HTR-8/SVneo (cell line): ENCODE measurements at places on chromosomes 2 and 18.
A peak's percentile ranks its signal among the peaks of the same experiment; 100 is the strongest.

DNA sequence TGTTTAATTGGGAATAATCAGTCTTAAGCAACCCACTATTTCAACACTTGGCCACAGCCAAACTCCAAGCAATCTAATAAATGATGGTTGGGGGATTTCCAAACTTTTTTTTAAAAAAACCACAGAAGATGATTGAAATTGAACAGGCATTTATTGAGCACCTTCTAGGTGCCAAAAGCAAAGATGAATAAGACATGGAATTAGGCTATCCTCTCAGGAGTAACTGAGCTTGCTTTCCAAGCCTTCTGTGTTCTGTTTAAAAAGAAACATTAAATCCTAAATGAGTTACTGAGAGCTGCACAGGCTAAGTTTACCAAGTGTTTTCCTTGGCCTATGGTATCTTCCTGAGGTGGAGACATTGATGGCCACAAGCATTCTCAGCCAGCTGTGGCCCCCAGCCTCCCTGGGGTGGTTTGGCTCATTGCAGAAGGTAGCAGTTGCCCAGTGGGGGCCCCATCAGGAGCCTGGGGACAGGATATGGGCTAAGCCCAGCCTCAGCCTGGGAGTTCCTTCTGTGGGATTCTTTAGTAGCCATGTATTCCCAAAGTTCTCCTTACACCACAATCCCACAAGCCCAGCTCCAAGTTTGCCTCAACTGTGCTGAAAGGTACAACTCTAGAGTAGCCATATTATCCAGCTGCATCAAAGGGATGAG lies 174.3 kb downstream of the C1D start:
- no peak for DNase-seq

DNA sequence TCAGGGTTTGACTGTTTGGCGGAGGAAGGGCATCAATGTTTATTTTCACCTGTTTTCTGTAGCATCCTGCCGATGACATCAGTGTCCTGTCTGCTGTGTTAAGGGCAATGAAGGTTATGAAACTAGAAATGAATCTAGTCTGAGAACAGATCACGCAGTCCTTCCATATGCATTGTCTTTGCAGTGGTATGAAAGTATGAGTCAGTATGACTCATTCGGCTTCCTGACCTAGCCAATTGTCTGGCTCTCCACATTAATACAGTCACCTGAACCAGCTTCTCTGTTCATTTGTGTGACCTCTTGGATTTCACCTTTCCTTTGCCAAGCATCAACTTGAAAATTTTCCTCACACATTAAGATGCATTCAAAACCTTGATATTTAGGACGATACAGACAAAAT lies 353.8 kb downstream of the RND3 start:
- DNase-seq, result peak; percentile 78

GRCh38 chr2:98009887-98010760 lies 14.4 kb upstream of the TMEM131 start:
- no peak for DNase-seq

- DNase-seq, result no peak
Observed at GRCh38 chr2:138853296-138853695, 73.1 kb upstream of the NXPH2 start.

- DNase-seq, result no peak
Observed at GRCh38 chr2:20215183-20216040, 9.5 kb downstream of the SDC1 start.

DNA sequence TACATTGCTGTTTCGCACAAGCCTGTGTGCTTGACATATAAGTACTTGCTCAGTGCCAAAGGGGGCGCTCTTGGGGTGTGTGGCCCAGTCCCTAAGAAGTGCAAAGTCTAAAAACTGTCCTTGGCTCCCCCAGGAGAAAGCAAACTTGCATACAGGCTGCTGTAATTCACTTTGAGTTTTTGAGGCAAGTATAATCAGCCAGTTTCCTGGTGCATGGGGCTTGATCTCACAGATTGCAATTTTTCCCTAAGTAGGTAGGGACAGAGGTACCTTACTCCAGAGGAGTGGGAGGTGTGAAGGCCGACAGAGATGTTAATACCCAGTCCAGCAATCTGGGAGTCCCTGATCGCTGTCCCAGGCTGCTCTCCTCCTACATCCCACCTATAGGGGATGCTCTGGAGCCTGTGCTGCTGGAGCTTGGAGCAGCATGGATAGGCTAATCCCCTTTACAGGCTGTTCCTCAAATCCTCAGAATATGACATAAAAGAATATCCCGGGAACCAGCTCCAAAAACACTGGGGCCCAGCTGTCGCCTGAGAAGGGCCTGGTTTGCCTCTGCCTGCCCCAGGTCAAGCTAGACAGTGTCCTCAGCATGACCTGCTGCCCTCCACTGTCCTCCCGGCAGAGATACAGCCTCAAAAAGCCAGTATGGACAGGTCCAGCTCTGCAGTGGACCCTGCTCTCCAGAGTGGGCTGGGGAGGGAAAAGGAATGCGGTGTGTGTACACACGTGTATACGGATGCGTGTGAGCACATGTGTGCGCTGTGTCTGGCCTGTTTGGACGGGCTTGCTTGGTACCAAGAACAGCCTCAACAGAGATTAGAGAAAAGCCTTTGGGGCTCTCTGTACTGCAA lies 136.5 kb upstream of the HAAO start:
- DNase-seq, result no peak

GRCh38 chr2:26951236-26951635 lies 19.2 kb upstream of the MAPRE3 start:
- DNase-seq, result no peak

DNA sequence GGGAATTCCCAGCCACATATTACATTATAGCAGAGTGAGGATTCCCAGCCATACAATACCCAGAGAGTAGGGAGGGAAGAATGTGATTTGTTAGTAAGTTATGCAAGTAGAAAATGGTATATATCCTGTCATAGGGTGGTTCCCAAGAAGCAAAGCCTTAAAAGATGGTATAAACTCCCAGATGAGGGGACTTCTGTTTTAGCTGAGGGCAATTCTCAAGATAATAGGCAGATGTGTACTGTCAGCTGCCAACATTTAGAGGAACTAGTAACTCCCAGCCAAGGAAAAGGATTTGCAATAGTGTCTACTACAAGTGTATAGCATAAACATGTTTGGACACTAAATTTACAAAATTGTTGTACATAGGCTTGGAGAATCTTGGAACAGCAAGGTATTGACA lies 86.5 kb downstream of the XDH start:
- DNase-seq, result no peak

GRCh38 chr18:79765491-79766245 lies 32.1 kb upstream of the KCNG2 start:
- DNase-seq, result no peak

DNA sequence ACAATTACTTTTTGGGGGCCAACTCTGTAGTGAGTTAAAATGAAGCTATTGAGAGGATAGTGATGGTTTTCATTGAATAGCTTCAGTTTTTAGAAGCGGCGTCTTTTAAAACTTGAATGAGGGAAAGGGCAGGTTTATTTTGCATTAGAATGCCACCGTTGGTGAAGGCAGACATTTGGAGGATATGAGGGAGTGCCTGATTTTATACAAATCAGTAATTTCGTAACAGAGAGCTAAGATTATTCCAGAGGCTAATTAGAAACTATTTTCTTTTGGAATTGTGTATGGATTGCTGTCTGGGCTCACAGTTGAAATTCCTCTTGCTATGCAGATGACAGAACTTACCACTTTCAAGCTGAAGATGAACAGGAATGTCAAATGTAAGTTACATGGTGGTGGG lies 67.6 kb downstream of the ITGB1BP1 start:
- no peak for DNase-seq

GRCh38 chr2:161100211-161100895 lies 59.9 kb upstream of the TANK start:
- DNase-seq, result no peak

- no peak for DNase-seq
Observed at GRCh38 chr2:192513575-192513974, 318.8 kb upstream of the TMEFF2 start.

DNA sequence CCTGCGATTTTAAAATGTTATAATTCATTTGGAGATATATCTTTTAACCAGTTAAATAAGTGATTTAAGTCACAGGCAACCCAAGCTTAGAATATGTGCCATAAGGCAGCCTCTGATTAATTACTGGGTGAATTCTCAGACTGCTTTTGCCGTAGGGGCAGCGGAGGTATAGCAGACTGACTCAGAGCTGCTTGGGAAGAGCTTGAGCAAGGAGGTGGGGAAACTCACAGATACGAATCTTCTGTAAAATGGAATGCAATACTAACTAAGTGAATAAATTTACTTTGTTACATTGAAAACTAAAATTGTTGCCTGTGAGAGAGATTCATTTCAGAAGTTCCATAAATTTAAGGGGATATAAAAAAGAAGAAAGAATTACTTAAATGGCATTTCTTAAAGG lies 115.4 kb downstream of the KYNU start:
- DNase-seq, result no peak

GRCh38 chr2:100655936-100656534 lies 93.2 kb downstream of the PDCL3 start:
- no peak for DNase-seq

DNA sequence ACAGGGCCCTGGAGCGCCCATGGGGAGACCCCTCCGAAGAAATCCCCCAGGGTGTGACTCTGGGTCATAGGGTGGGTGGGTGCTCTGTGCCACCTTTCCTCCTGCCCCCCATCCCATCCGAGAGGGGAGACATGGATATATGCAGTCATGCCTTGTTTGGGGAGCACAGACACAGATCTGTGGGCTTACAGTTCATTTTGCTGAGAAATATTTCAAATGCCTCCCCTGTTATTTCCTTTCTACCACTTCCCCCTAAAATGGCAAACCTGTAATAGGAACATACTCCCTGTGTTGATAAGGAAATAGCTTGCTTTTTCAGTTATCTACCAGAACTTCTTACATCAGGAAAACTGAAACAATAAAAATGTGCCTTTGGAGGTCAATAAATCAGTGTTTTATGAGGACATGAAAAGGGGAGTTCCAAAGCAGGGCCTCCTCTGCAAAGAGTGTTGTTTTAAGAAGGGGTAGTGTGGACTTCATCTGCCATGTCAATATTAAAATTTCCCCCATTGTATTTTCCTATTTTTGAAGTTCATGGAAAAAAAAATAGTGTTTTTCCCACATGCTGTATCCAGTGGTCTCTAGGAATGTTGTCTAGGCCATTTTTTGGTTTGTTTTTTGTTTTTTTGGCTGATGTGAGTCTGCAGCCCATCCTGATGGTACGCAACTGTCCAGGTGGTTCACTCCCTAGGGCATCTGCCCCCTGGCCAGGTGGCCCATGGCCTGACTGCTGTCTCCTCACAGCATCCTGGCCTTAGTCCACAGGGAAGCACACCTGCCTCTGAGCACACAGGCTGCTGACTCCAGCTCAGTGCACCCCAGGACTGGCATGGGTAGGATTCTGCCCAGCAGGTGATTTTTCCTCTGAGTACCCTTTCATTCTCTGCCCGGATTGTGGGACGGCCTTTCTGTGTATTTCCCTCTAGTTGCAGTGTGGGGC lies 3.7 kb downstream of the TNFRSF11A start:
- no peak for DNase-seq

DNA sequence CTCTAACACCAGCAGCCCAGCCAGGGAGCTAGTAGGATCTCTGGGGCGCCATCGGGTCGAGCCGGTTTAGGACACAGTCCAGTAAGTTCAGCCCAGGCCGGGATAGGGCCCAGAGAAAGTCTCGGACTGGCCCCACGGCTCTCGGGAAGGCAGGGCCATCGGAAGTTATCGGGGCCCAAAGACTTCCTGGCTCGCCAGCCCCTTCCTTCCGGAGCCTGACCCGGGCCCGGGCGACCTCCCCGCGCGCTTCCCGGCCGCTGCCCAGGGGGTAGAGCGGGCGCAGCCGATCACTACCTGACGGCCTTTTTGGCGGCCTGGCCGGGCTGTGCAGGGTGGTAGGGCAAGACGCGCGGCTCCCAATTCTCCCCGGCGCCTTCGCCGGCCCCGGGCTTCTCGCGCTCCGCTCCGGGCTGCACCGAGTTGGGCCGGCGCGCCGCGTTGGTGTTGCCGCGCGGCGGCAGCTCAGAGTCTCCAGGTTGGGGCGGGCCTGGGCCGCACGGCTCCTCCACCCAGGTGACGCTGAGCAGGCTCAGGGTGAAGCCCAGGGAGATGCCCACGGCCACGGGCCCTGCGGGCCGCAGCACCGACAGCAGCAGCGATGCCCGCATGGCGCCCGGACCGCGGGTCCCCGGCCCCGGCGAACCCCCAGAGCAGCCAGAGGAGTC lies 546 bp downstream of the CHPF start:
- DNase-seq, result no peak

DNA sequence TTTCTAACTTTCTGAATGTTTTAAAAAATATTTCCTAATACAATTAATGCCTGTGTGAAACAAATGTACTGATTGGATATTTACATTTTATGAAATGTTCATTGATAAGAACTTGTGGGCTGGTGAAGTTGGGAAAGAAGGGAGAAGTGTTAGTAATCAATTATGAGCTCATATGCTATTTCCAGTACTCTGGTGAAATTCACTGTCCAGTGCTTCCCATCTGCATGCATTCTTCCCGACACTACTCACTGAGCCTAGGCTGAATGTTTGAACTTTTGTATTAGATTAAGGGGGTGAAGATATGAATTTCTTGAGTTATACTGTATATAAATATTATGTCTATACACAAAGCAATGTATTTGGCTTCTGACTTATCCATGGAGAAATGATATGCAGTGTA lies 36.0 kb downstream of the SKA1 start:
- DNase-seq, result no peak

DNA sequence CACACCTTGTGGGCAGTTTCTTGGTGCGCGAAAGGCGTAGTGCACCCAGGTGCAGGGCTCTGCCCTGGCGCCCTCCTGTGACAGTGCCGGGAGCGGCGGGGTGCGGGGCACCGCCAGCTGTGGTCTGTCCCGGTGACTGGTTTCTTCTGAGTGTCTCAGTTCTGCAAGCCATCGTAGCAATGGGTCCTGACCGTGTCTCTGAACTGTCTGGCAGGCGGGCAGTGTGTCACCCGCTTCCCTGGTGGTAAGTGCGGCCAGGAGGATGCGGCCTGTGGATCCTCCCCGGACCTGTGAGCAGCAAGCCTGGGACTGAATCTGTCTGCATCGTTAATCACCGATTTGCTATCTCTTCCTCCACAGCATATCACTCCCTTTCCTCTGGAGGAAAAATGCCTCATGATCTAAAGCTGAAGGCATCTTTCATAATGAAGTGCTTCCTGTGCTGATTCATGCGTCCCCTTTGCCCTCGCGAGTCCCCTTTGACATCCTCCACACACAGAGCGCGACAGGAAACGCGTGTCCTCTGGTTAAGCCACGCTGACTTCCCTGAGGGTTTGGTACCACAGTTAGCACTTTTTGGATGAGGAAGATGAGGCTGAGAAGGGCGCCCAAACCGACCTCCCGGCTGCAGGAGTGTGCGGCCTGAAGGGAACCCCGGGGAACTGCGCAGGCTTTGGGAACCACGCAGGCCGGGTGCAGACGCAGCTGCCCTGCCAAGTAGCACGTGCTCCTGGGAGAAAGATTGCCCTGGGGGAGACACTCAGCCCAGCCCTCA lies 416.0 kb upstream of the HS6ST1 start:
- peak; percentile 49 for DNase-seq

- DNase-seq, result no peak
Observed at GRCh38 chr2:196191541-196191940, 20.2 kb upstream of the STK17B start.
